ENCODE measurements at places on chromosomes 6 and 20.

GRCh38 chr6:14499841-14500240 is 382.3 kb downstream of the CD83 start:
- peak; percentile 48 for ATAC-seq

GRCh38 chr6:14822012-14822553 is 423.8 kb upstream of the JARID2 start:
- no peak for ATAC-seq

GRCh38 chr6:118867181-118867580 is 26.8 kb upstream of the ASF1A start:
- no peak for ATAC-seq

GRCh38 chr20:20712004-20712473 is 405 bp downstream of the RALGAPA2 start:
- peak; percentile 15 for ATAC-seq

GRCh38 chr6:136521427-136521826 is 28.8 kb downstream of the MAP7 start:
- no peak for ATAC-seq
